IPS DF 6.9 (cell line): ENCODE measurements at places on chromosomes 16 and 17.

- no peak for DNase-seq
These were observed 746.4 kb downstream of the CDH11 start for GRCh38 chr16:64375391-64375980.

GRCh38 chr17:38466346-38467315, 38.4 kb downstream of the ARHGAP23 start:
- no peak for DNase-seq

GRCh38 chr17:78127239-78127887, 1.2 kb downstream of the TMC6 start:
- no peak for DNase-seq

- DNase-seq: no peak
These were observed 141.4 kb downstream of the SOCS1 start for GRCh38 chr16:11114366-11115164.

DNA sequence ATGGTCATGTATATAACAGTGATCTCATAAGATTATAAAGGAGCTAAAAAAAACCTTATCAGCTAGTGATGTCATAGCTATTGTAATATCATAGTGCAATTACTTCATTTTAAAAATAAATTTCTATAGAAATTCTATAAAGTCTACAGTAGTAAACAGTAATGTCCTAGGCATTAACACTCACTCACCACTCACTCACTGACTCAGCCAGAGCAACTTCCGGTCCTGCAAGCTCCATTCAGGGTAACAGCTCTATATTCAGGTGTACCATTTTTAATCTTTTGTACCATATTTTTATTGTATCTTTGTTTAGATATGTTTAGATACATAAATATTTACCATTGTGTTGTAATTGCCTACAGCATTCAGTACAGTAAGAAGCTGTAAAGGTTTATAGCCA, 524.4 kb upstream of the CDH5 start:
- DNase-seq: no peak
